ENCODE measurements at places on chromosomes 4 and X.
A peak's percentile ranks its signal among the peaks of the same experiment; 100 is the strongest.

DNA sequence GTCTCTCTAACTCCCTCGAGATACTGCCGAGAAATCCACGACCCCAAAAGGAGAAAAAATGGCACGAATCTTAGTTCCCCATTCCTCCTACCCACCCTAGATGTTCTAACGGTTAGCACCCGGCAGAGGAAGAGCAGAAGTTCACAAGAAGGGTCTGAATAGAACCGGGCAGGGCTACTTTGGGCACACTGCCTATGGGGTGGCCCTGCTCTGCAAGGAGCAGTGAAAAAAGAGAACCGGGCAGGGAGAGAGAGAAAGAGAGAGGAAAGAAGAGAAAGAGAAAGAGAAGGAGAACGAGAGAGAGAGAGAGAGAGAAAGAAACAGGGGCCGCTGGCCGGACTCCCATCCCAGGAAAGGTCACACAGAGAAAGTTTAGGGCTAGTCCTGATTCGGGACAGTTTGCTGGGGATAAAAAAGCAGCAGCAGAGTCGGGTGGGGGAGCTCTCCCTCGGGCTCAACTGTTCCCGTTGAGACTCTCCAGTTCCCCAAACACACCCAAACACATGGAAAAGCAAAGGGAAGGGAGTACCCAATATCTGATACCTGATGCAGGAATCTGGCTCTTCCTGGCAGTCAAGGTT is 468 bp downstream of the GLA start:
- DNase-seq, result no peak

- peak; percentile 36 for DNase-seq
Observed at GRCh38 chr4:89434364-89434988, 126.9 kb upstream of the GPRIN3 start.

DNA sequence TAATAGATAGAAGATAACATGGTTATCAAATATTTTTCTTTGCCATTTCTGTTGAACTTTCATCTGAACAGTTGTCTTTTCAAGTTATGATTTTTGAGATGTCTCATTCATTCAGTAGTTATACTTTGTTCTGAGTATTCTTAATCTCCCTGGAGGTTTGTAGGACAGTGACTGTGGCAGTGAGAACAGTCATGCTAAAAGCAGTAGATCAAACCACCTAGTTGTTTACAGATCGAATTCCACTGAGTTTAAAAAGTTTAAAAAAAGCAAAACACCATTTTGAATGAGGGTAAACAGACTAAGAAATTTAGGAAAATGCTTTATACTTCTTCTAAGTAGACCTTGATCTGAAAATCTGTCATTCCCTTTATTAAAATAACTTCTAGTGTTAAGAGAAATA is 107.2 kb downstream of the CEP135 start:
- DNase-seq, result no peak

- no peak for DNase-seq
Observed at GRCh38 chr4:69214716-69215115, at the start of gene UGT2B11. TSS of gene UGT2B11 (minus strand) at chr4:69214748. CDS start at chr4:69214722, 26 bp downstream.

DNA sequence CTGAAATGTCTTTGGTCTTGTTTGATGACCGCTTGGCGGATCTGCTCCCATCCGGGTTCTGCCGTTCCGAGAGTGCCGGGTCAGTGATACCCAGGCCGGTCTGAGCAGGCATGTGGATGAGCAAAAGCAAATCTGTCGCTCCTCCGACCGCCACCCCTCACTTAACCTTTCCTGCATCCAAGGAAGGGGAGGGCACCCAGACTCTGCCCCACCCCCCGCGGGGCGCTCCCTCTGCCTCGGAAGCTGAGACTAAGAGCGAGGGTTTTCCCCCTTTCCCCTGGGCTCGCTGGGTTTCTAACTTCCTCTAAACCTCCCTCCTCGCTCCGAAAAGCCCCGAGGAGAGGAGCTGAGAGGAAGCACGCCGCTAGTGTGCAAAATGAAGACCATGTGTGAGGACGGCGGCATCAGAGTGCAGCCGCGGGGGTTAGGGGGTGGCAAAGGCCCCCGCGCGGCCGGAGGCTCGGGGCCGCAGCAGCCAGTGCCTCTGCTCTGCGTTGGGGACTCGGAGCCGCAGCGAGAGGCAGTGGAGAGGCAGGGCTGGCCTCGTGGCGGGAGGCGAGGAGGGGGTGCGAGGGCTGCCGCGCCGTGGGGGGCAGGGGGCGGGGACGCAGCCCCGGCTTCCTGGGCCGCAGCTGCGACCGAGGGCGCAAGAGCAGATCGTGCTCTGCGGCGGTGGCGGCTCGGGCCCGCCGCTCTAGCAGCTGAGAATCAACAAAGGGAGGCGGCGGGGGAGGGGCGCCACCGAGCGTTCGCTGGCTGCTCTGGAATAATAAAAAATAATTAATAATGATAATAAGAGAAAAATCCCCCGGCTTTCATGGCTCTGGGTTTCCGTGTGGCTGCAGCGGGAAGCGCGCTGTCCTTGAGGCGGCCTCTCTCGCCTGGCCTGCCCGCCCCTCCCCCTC is 55.8 kb upstream of the BCOR start:
- DNase-seq, result no peak

DNA sequence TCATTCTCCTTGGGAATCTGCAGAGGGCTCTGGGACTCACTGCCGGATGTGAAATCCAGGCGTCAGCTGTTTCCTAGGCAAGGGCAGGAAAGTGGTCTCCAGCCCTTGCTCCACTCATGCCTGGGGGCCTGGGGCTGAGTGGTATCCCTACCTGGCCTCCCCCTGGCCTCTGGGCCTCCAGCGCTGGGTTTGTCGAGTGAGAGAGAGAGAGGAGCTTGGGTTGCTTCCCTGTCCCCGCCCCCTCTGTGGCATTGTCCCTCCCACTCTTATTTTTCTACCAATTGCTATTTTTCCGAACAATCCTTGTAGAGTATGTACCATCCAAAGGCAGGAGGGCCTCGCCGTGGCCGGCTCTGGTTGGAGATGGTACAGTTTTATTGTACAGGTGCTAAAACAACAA is 53.1 kb downstream of the ELF4 start:
- no peak for DNase-seq

- DNase-seq, result no peak
Observed at GRCh38 chr4:148302416-148302815, 139.8 kb downstream of the NR3C2 start.

GRCh38 chr4:157010630-157011029 is 39.0 kb upstream of the PDGFC start:
- no peak for DNase-seq

DNA sequence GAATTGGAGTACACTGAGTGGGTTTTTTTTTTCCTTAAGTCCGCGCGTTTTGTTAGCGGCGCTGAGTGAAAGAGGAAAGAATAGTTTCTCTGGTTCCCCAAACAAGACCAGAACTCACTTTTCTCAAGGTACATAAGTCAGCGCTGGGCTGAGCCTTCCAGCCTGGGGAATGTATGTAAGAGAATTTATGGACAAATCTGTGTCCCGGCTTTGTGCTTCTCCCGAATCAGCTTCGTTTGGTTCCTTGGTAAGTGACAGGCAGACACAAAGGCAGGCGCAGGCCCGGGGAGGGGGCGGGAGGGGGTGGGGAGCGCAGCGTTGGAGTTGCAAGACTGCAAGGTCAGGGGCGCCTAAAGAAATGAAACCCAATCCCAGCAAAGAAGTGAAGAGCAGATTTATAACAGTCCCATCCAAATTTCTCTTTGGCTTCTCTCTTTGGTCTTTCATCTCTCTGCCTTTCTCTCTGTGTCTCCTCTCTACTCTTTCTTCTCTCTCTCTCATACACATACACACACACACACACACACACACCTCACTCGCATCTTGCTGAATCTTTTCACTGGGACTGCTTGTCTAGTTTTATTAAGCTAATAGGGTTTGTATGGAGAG is 981 bp downstream of the TET2 start:
- peak; percentile 43 for DNase-seq

DNA sequence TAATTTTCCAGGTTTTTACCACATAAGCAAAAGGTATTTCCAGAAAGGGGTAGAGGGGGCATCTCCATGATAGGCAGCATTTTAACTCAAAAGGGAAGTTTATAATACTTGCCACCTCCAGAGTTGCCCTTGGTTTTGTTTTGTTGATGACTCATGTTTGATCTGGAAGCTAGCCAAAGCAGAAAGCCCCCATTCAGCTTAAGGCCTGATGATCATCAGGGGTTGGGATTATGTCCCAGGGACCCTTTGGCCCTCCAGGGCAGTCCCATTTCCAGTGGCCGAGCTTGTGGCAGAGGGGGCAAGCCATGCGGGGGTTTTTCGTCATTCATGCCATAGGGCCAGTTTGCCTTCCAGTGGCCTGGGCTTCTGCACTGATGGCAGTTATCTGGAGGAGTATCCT is 143.0 kb upstream of the PLAC1 start:
- no peak for DNase-seq

DNA sequence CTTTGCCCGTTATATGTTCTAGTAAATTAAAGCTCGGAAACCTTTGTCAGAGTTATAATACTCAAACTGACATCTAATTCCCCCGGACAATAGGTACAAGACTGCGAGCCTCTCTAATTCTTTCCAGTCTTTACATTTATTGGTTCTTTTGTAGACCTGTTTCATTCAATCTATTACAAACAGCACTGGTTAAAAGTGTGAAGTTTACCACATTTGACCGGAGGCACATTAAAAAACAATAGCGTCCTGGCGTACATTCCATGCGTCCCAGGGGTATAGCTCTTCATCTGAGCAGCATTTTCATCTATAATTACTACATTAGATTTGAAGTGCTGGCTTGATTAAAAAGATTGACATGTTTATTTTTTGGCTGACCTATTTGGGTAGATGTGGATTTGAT is 49.9 kb upstream of the TENM3 start:
- no peak for DNase-seq

- peak; percentile 62 for DNase-seq
Observed at GRCh38 chr4:54495091-54495490, 162.7 kb upstream of the KIT start.

DNA sequence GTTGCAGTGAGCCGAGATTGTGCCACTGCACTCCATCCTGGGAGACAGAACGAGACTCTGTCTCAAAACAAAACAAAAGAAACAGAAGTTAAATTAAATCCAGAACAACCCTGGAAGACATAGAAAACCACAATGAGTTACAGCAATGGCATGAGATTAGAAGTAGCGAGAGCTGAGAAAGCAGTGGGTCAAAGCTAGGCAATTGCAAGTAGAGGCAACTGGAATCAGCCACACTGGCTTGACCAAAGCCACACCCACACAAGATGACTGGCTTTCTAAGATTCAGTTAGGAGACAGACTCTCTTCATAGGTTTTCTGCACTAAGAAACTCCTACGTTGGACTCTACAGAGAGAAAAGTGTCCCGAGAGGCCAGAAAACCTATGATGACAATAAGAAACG is 443.0 kb downstream of the GPM6A start:
- peak; percentile 63 for DNase-seq

- DNase-seq, result no peak
Observed at GRCh38 chr4:13984991-13985800, 357.7 kb upstream of the BOD1L1 start.

GRCh38 chr4:173301518-173302201 is 32.5 kb downstream of the HMGB2 start:
- peak; percentile 26 for DNase-seq

DNA sequence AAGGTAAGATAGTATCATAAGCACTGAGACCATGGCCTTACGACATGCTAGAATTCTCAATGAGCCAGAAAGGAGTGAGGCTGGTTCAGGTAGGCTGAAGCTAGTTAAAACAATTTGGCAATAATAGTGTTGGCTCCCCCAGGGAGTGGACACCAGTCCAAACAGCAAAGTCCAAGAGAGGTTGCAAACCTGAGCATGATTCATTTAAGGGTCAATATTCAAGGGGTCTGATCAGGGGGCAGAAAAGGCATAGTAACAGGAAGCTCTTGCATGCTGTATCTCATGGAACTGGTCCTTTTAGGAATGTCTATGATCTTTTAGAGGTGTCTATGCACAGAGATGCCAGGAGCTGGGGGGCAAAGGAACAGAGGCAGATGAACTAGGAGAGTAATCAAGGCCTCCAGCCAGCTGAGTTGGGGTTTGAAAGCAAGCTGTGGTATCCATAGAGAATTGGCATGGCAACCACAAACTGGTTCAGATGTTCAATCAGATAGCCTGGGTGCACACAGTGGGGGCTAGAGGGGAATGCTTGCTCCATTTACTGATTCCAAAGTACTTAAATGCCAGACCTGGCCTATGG is 5.1 kb downstream of the GJB1 start:
- DNase-seq, result no peak

- no peak for DNase-seq
Observed at GRCh38 chrX:100625985-100626491, 10.6 kb downstream of the TSPAN6 start.

DNA sequence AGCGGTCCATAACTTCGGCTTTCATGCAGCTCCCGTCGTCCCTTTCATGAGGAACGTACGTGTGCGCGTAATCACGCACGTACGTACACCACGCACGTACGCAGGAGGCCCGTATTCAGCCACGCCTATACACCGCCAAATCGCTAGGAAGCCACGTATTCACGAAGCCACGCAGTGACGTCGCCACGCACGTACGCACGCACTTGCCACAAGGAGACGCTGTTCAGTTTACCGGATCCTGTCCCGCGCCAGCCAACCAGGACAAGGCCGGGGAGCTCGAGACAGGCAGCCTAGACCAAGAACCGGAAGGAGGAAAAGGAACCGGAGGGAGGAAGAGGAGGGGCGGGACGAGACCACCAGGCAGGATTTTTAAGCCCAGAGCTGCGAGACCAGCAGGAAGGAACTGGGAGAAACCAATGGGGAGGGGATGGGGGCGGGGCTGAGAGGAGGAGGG is at the start of gene EOLA2:
Gene EOLA2, minus strand, starts transcription at position 65 of the 454 bp plus-strand sequence. CDS start 4,617 bp downstream, outside the sequence.
- DNase-seq, result peak; percentile 97

DNA sequence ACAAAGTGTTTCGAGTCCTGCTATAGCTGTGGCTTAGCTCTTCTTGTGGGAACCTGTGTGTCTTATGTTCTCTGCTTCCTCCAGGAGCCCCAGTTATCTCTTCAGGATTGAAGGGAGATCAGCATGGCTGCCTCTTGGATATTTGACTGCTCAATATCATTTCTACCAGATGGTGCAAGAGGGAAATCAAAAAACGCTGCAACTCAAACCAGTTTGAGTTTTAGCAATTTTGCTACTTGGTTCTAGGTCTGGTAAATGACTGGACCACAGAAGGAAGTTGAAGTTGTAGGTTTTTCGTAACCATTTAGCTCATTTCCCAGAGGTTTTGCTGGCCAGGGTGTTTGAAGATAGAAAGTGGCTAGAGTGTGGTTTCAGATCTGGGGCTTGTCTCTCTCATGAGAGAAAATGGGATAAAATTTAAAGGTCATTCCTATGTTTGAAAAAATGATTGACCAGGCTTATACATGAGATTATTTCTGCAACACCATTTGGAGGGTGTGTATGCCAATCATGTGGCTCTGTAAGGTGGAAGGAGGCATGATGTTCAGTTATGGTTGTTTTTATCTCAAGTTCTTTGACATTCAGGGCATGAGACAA is 210.4 kb downstream of the SPRY1 start:
- DNase-seq, result no peak

- DNase-seq, result no peak
Observed at GRCh38 chr4:26272654-26273615, 47.9 kb upstream of the RBPJ start.

- DNase-seq, result no peak
Observed at GRCh38 chr4:101910786-101911373, 120.3 kb downstream of the BANK1 start.

- DNase-seq, result no peak
Observed at GRCh38 chrX:25012433-25012735, 3.4 kb downstream of the ARX start.

GRCh38 chrX:13226214-13226613 is 93.6 kb downstream of the ATXN3L start:
- no peak for DNase-seq

Measured in HFFc6 (cell line).